Stimulated activated memory B cell treated with anti-CD40 and anti-IgM and Interleukin-4, amounts not matched to agents 10 μg/mL and 1 μg/mL and 100 μg/mL, for 72 hours (primary cell): ENCODE measurements at places on chromosomes 2 and 18.

DNA sequence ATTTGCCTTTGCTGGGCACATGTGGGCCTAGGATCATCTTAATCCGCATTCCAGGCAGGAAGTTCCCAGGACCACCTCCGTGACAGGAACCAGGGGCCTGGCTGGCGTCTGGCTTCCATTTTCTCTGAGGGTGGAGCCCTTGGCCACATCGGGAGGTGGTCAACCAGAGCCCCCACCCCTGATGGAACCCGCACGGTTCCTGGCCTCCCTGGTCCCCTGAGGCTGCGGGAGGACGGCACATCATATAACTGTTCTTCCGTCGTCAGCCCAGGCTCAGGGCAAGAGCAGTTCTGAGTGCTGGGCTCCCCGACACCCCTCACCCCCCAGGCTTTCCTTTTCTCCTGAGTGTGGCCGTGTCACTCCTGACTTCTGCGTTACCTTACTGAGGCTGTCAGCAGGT lies 13.5 kb downstream of the ESPNL start:
- no peak for ATAC-seq

GRCh38 chr2:234074751-234075517 lies 24.4 kb downstream of the SPP2 start:
- no peak for ATAC-seq

GRCh38 chr2:235257590-235257989 lies 236.3 kb upstream of the AGAP1 start:
- no peak for ATAC-seq

DNA sequence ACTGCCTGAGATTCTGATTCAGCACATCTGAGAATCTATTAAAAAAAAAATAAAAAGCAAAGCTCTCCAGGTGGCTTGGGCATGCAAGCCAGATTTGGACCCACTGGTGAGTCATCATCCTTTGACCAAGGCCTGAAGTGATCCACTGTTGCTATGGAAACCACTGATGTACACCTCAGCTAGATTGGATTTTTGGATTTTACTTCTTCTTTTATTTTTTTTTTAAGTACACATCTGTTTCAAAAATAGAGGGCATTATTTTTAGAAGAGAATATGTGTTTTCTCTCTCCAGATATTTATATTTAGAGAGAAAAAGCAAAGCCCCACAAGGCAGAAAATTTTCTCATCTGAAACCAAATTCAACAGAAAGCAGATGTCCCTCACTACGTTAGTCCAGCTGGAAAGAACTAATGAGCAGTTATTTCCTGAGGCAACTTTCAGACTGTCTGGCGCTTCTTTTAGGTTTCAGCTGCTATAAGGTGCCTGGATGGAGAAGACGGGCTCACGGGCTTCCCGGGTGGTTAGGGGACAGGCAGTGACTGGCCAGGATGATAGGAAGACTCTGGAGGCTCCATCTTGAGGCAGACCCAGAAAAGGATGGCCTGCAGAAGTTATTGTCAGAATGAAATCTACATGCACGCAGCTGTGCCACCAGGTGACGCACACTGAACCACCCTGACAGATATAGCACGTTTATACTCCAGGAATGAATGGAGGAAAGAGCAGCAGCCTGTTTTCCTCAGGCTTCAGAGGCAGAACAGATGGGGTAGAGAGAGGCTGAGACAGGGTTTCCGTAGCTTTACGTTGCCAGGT lies 50.5 kb downstream of the MRPL35 start:
- peak; percentile 86 for ATAC-seq

- peak; percentile 93 for ATAC-seq
Measured at GRCh38 chr2:45728458-45728942, 77.0 kb downstream of the PRKCE start.

- peak; percentile 60 for ATAC-seq
Measured at GRCh38 chr2:109613081-109613921, 465 bp downstream of the SEPTIN10 start.

DNA sequence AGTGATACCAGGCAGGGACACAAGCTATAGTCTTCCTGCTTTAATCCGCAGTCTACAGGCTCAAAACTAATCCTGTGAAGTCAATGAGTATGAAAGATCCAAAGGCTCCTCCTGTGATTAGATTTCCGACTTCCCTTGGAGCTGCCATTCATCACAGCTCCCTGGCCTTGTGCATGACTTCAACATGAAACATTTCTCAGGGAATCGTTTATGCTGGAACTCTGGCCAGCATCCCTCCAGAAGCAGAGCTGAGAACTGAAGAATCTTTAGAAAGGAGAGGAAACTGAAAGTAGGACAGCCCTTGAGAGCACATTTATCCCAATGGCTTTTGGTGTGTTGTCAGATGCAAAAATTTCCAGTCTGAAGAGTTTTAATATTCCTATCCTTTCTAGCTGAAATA lies 84.3 kb upstream of the SESTD1 start:
- ATAC-seq = no peak

- no peak for ATAC-seq
Measured at GRCh38 chr2:168328421-168328820, 81.0 kb upstream of the STK39 start.

GRCh38 chr2:368386-368785 lies 80.5 kb upstream of the ALKAL2 start:
- no peak for ATAC-seq
